ENCODE measurements at places on chromosomes 7 and 10. TPM values are rescaled to one million over a fixed set of nuclear protein-coding genes. Genes with fewer than 3 reads are reported as not detected.

UNCX gene
- total RNA-seq: not detected

AFAP1L2 gene
- total RNA-seq: 0.25 TPM

STOX1 gene
- total RNA-seq: 0.59 TPM

CISD1 gene
- 39.9 TPM for total RNA-seq

KNDC1 gene
- total RNA-seq: 0.13 TPM

RPEL1 gene
- total RNA-seq: not detected

IFIT1 gene
- total RNA-seq: 44.0 TPM

LRIT1 gene
- not detected for total RNA-seq

CALY gene
- total RNA-seq: not detected

CUEDC2 gene
- total RNA-seq: 74.5 TPM

CREB3L2 gene
- total RNA-seq: 26.0 TPM

IGFBP3 gene
- total RNA-seq: 71.4 TPM

SLC26A5 gene
- not detected for total RNA-seq

PRKG1 gene
- total RNA-seq: 0.33 TPM

CHST3 gene
- total RNA-seq: 12.9 TPM

Measured in mammary microvascular endothelial cell (primary cell).